D341Med (cell line): ENCODE measurements at places on chromosomes 5 and 9.

DNA sequence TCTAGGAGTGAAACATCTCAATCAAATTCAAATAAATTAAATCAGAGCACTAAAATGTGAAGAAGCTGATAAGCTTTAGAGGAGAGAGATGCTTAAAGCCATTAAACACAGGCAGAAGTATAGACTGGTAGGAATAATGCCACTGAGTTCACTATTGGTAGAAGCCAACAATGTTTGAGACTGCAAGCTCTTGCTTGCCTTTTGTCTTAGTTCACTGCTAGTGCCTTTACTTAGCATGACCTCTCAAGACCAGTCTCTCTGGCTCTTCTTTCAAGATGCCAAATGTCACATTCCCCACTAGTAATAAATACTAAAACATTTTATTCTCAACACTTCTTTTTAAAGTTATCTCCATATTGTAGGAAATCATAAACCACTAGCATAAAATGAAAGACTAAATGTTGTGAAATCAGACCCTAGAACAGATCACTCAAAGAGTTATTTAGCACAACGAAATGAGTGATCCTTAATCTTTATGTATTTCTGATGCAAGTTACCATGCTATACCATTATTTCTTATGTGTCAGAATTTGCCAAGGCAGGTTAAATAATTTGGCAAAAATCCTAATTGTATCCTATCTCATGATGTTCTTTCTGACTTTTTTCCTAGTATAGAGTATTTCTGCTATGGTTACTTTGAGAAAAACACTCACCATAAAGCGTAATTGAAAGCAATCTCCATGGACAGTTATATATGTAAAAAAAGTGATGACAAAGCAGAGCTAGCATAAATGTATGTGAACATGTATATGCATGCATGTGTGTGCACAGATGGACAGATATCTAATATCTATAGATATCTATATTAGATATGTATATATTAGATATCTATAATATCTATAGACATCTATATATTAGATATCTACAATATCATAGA, 57.5 kb downstream of the PJA2 start:
- no peak for DNase-seq

DNA sequence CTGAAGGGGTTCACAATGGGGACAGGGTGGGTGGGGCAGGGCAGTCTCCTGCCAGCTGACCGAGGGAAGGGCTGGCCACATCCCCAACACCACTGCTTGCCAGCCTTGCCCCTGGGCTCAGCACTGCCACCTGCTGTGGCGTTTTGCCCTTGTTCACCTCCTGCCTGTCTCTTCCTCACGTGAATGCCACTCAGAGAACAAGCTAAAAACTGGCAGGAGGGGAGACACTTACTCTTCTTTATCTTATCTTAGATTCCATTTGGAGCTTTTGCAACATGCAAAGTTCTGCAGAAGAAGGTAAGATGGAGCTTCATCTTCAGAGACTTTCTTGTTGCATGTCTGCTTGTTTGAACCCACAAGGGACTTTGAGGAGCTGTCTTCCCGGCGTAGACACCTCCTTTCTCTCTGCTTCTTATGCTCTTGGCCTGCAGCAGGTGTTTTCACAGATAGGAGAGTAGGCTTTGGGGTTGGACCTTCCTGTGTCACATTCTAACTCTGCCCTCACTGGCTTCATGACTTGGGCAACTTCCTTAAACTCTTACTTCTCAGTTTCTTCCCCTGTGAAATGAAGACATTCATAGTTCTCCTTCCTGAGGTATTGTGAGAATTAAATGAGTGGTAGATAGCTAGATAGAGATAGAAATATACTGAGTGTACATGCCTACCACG, 4.1 kb downstream of the LRSAM1 start:
- peak; percentile 62 for DNase-seq

- DNase-seq, result no peak
Measured at GRCh38 chr5:112880219-112880964, 19.3 kb downstream of the SRP19 start.

- no peak for DNase-seq
Measured at GRCh38 chr5:20157089-20157488, 169.1 kb upstream of the CDH18 start.

DNA sequence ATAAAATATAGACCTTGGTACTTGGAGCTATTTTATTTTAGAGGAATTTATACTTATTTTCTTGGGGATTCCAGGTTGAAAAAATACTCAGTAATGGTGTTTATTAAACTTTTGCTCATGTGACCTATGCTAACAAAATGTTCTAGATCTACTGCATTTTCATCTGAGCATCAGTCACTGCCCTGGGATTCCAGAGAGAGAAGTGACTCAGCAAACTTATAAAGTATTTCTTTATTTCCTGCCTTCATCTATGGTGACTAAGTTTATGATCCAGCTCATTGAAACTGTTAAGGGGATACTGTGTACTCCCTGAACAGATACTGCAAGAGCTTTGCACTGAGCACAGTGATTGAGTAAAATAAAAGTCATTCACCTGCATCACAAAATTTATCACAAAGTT, 298.5 kb upstream of the CDH18 start:
- DNase-seq, result no peak

DNA sequence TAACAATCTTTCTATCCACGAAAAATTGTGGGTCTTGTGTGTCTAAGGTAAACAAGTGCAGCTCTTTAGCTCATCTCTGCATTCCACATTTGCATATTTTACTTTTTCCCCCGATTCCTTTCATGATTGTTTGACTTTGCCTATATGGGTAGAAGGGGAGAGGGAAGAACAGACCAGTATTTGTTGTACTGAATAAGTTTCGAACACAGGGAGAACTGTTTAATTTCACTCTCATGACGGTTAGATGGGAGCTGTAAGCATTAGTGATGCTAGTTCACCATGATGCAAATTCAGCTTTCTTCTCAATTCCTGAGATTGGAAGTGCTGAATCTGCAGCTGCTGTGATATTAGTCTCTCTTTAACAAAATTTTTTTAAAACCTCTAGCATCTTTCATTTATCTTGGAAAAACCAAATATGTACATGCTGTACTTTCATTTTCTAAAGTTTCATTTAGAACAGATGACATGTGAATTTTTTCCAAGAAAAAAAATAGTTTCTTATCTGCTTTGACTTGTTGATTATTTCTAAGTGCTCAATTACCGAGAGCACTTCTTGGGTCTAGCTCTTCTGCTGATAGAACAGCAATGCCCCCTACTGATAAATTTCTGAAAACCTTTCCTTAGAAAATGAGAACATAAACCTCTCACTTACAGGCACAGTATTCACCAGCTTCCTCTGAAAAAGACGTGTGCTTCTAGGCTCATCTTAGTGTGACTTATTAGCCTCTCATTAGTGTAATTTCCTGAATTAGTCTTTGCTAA, 149.5 kb downstream of the BAAT start:
- peak; percentile 47 for DNase-seq

- DNase-seq, result peak; percentile 20
Measured at GRCh38 chr9:130635721-130636647, 28.4 kb upstream of the PRDM12 start.

GRCh38 chr5:175501759-175502158, 23.4 kb downstream of the SFXN1 start:
- DNase-seq, result no peak

DNA sequence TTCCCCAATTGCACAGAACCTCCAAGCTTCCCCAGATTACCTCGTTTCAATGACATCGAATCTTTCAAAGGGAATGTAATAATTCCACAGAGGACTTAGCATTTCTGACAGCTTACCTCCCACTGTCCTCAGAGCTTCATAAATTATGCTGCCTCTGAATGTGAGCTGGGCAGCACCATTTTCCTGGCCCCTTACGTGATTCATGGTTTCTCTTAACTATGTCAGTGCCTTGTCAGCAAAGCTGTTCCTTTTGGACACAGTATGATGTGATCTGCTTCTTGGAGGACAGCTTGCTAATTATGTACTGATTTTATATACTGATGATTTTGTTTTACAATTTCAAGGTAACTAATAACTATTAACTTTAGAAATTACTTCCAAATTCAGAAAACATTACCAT, 27.7 kb upstream of the SSBP2 start:
- DNase-seq, result no peak

GRCh38 chr5:3325972-3326840, 269.4 kb upstream of the IRX1 start:
- no peak for DNase-seq

DNA sequence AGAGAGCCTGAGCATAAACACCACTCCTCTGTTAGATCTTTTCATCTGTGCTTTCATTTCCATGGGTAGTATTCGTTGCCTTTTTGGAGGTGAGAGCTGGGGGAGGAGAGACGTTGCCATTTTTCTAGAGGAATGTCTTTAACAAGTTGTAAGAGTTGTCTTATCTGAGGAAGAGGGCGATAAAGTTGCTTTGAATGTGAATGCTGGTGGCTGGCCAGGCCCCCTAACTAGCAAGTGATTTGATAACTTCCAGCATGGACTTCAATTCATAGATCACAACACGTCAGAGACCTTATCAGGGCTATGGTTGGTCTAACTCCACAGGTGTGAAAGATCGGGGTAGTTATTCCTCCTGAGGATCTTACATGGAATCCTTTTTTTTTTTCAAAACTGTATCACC, 30.0 kb upstream of the AOPEP start:
- DNase-seq, result no peak

DNA sequence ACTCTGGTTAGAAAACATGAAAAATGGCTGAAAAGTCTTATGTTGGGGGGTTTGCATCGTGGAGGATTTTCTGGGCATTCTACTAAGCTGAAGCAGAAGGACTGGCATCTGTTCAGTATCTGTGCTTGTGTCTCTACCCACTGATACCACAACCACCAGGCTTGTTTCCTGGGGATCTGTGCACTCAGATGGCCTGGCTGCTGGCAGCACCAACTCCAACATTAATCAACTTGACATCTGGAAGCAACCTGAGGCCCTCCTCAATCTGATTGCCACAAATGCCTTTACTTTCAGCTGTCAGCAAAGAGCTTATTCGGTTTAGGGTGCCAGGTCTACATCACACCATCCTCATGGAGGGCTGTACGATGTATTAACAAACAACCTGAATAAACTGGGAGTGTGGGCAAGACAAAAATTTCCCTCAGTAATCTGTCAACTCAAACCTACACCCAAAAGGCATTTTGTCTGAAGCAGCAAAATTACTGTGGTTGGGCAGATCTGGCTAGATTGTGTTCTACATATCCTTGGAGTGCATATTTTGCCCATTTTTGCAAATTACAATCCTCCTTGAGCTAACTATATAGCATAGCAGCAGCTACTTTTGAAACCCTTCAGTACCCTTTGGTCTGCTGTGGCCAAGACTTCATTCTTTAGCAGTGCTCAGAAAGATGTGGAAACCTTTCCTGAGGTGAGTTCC, 74.6 kb downstream of the FOXD1 start:
- DNase-seq, result no peak

DNA sequence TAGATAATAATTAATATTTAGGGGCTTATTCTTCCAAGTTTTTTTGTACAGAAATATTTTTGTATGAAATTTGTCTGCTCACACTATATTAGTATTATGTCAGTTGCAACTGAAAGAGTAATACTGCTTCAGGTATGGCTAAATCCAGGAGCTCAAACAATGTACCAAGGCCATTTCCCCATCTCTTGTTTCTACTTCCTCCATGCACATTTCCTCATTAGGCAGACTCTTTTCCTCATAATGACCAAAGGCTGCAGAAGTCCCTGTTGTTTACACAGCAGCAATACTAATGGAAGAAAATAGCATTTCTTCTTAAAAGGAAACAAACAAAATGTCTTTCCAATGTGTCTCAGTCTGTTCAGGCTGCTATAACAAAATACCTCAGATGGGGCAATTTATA, 9.2 kb upstream of the OTULINL start:
- no peak for DNase-seq

GRCh38 chr5:135105105-135105484, 71.1 kb upstream of the PITX1 start:
- DNase-seq, result no peak

DNA sequence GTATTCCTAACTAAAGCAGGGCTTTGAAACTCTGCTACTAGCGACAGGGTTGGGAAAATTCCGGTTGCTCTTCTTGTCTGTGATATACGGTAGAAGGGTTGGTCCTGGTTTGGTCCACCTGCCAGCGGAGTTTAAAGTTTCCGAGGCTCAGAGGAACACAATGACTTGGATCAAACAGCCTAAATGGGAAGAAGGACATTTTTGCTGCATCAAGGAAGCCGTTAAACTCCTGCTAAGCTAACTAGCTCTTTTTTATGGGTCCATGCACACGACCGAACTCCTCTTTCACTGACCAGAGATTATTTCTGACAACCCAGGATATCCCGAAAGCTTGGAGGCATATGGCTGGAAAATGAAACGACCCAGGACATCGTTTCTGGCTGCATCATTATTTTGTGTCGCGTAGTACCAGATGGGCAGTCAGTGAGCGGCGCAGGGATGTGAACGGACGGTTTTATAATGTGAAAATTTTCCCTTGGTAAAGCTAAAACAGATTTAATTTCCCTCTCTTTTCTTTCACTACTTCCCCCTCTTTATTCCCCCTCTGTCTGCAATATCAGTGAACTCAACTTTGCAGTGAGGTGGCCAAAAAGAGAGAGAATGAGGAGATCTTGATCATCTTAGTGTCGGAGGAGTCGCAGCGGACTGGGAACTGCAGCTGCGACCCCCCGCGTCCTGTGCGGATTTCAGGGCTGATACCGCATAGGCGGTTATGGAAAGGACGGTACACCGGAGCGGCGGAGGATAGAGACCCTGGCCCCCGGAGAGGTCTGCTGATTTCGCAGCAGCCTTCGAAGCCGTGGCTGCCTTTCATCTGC, at the start of gene LURAP1L:
TSS of gene LURAP1L (plus strand) at position 160 of the 818 bp plus-strand sequence. CDS start 696 bp downstream, outside the sequence.
- peak; percentile 48 for DNase-seq

DNA sequence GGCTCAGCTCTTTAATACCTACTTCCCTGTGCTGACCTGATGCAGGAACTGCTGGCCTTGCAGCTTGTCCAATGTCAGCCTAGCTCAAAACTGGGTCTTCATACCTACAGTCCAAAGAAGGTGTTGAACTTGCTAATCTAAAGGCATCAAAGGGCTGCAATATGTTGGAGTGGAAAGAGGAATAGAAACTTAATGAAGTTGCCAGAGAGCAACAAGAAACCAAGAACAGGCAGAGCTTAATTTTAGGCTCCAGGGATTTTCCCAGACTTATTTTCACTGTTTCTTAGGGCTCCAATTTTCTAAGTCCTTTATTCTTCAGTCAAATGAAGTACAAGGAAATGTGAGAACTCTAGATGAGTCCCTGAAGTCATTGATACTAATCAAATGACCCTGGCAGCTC, 17.6 kb upstream of the ERCC6L2 start:
- no peak for DNase-seq

DNA sequence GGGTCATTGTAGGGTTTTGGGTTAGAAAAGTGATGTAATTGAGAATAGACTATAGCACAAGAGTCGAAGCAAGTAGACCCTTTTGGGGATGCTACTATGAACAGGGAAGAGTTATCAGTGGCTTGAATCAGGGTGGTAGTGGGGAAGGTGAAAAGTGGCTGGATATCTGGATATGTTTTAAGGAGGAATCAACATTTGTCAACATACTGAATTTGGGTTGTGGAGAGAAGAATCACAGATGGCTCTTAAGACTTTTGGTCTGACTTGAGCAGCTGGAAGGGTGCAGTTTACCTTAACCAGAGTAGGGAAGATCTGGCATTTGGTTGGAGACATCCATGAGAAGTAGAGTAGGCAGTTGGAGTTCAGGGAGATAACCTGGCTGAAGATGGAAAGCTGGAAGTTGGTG, 38.5 kb upstream of the FCHO2 start:
- DNase-seq, result no peak
